ENCODE measurements at places on chromosomes 11 and 22.
A peak's percentile ranks its signal among the peaks of the same experiment; 100 is the strongest.

GRCh38 chr11:101401245-101401644 lies 182.6 kb downstream of the TRPC6 start:
- DNase-seq: no peak

- no peak for DNase-seq
Measured at GRCh38 chr11:117633976-117634755, 162.8 kb downstream of the DSCAML1 start.

DNA sequence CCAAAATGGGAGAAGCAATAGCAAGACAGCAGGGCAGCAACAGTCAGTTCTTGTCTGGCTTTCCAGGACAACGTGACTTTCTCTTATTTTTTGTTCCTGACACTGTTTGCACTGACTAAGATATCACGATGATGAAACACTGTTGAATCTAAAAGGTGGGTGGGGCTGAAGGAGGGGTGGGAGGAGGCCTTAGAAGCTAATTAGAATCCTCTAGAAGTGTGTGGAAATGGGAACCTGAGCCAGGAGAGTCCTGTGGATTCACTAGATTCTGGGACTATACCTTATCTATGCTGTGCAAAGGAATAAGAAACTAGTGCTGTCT lies 300.3 kb downstream of the ST3GAL4 start:
- DNase-seq: no peak

DNA sequence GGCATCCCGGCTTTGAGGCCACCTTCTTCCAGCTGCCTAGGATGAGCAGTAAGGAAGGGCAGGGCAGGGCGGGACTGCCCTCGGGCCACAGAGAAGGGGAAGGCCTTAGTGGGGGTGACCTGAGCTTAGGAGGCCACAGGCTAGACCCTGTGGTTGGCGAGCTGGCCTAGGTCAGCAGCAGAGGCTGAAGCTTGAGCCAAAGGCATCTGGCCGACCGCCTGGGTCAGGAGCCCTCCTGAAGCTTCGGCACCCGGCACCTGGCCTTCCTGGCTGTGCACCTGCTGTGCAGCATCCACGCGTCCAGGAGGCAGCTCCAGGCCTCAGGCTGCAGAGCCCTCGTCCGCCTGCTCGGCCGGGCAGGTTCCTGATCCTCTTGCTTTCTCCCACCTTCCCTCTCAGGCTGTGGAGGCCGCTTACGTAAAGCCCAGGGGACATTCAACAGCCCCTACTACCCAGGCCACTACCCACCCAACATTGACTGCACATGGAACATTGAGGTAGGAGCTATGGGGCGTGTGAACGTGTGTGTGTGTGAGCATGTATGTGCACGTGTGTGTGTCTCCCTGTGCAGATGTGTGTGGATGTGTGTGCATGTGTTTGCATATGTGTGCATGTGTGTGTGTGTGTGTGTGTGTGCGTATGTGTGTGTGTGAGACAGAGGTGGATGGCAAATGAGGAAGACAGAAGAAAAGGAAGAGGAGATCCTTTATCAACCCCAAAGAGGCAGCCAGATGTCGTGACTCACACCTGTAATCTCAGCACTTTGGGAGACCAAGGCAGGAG lies 34.9 kb downstream of the ST14 start:
- DNase-seq: no peak

- DNase-seq: no peak
Measured at GRCh38 chr11:100663583-100663982, 23.5 kb upstream of the ARHGAP42 start.

DNA sequence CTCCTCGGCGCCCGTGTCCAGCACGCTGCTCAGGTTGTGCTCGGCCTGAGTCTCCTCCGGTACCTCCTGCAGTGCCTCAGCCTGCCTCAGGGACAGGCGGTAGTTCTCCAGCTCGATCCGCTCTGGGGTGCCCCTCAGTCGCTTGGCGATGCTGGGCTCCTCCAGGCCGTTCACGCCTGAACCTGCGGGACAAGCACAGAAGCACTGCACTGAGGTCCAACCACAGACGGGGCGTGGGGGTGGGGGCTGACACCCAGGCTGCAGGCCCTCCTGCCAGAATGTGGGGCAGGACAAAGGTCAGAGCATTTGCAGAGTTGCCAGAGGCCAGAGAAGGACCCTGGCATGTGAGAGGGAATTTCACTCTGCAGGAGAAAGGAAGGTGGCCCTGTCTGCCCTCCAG lies 67.6 kb upstream of the BID start:
- DNase-seq: no peak

DNA sequence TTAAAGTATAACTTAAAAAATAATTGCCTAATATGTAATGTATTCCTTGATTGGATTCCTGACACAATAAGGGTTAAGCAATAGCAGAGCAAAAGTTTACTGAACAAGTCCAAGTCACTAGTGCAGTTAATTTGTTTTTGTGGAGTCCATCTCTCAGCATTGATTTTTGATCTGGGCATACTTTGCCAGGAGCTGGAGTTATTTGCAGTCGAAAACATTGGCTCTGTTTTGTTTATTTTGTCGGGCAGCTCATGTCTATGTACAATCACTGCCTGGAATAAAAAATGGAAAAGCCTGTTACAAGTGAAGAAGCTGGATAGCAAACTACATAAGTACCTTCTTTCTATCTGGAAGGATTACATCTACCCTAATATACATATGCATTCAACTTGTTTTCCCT lies 625.2 kb downstream of the CNTN5 start:
- no peak for DNase-seq

DNA sequence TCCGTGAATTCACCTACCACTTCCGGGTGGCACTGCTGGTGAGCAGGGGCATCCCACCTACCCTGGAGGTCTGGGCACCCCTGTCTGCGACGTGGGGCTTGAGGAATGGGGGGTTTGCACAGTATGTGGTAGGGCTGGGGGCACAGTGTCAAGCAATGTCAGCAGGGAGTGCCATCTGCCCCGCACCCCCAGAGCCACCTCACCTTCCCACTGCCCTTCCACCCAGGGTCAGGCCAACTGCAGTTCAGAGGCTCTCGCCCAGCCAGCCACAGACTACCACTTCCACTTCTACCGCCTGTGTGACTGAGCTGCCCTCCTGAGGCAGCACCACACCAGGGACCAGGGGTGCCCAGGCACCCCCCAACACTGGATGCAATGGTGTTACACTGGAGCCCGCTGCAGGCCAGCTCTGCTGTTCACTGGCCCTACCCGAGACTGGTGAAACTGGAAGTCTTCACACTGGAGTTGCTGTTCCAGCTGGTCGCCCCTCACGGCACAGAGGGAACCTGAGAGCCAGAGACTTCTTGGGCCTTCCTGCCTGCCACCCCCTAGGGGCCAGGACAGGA lies 6.5 kb downstream of the TMEM258 start:
- DNase-seq: no peak

DNA sequence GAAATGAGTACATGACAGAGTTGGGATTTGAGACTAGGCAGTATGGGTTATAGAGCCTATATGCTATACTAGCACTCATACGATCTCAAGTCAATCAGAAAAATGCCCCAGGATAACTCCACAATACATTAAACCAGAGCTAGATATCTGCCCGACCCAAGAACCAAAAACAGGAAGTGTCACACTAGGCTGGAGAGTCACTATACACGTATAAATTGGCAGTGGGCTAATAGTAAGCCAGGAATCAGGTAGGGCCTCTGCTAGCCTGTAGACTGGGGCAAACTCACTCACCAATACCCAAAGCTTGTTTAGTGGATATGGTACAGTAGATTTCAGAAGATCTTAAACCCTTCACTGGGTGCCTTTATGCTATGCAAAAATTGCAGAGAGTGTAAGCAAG lies 16.2 kb upstream of the EIF4G2 start:
- no peak for DNase-seq

DNA sequence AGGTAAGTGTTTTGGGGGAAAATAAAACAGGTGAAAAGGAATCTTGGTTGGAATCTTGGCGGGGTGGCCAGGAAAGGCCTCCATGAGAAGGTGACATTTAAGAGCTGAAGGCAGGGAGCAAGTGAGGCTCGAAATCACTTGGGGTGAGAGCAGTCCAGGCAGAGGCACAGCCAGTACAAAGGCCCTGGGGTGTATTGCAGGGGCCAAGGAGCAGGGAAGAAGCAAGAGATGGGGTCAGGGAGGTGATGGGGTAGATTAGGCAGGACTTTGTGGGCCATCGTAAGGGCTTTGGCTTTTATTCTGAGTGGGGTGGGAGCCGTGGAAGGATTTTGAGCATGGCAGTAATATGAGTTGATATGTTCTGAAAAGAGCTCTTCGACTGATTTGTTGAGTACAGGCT lies 551.1 kb downstream of the MN1 start:
- no peak for DNase-seq

DNA sequence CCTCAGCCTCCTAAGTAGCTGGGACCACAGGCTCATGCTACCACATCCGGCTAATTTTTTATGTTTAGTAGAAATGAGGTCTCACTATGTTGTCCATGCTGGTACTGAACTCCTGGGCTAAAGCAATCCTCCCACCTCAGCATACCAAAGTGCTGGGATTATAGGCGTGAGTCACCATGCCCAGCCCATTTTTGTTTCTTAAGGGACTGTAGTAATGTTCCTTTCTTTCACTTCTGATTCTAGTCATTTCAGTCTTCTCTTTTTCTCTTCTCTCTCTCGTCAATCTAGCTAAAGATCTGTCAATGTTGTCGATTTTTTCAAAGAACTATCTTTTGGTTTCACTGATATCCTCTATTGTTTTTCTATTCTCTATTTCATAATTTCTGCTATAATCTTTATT lies 111.0 kb upstream of the APOA1 start:
- peak; percentile 9 for DNase-seq

- no peak for DNase-seq
Measured at GRCh38 chr11:6142936-6143335, 27.2 kb downstream of the OR52B2 start.

GRCh38 chr11:85698195-85698594 lies 12.2 kb upstream of the CCDC89 start:
- no peak for DNase-seq

- DNase-seq: peak; percentile 49
Measured at GRCh38 chr22:45105281-45105702, 58.4 kb upstream of the NUP50 start.

GRCh38 chr11:78379039-78379670 lies 38.5 kb downstream of the GAB2 start:
- DNase-seq: no peak

- no peak for DNase-seq
Measured at GRCh38 chr11:61333550-61334433, 764 bp downstream of the TKFC start.

DNA sequence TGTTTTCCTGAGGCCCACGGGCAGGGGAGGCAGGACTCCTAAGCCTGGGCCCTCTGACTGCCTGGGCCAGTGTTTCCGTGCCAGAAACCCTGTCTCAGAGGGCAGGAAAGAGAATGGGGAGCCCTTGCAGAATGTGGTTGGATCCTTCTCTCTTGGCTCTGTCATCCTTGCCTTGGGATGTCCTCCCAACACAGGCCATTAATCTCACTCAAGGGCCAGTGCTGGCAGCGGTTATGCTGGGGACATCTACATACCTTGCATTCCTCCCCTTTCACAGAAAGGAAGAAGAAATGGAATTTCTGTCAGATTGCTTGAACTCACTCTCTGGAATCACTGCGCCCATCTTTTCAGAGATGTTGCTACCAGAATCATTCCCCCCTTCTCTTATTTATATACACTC lies 296.9 kb downstream of the KIRREL3 start:
- DNase-seq: no peak

DNA sequence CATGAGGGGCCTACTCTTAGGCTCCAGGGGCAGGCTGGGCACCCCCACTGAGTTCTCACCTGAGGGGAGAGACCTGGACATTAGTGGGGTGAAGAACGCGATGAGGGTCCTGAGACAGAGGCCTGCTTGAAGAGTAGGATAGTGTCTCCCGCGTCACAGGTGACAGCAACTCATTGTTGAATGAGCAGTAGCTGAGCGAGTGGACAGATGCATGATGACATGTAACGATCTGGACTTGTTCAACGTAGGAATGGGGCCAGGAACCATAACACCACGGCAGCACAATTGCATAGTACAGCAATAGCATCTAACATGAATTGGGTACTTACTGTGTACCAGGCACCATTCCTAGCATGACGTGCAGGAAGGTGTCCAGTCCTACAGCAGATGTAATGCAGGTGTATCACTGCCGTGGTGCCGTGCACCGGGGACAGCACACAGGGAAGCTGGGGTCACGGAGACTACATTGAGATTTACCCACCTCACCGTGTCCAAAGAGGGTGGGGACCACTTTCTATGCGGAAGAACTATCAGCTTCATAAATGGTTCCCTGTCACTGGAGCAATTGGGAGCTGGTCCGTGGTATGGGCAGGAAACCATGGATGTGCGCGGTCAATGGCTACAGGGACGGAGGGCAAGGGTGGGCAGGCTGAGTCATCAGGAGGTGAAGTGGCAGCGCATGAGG lies 1019.1 kb downstream of the TBC1D22A start:
- DNase-seq: no peak

- DNase-seq: no peak
Measured at GRCh38 chr11:73851046-73851764, 25.4 kb downstream of the COA4 start.

DNA sequence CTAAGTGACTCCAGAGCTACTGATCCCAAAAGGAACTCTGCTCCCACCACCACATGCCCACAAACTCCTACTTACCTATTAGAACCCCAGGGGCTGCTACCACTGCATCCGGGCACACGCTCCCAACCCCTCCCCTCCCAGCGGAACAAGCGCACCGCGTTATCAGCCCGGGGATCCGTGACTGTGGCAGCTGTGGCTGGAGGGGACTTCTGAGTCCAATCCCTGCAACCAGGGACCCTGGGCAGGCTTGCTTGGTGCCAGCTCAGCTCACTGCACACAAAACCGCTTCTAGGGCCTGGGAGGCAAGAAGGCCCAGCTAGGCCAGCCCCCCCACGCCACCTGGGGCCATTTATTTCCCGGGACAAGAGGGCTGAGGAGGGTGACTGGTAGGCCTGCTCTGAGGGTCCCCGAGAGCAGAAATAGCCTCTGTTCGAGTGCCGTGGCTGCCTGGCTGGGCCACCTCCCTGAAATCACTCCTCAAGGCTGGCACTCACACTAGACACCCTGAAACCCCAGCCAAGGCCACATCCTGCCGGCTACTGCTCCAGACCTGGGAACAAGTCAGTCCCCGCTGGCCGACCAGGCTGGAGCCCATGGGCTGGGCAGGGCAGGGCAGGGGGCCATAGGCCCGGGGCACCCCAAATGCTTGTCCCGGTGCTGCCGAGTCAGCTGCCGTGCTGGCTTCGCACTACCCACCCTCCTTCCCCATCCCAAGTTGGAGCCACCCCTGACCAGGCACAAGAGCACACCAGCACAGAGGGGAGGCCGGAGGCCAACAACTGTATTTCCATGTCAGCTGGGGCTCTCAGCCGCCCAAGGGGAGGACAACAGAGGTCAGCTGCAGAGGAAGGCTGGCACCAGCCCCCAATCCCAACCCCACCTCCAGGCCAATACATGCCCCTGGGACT lies 1.9 kb upstream of the IFITM10 start:
- no peak for DNase-seq

DNA sequence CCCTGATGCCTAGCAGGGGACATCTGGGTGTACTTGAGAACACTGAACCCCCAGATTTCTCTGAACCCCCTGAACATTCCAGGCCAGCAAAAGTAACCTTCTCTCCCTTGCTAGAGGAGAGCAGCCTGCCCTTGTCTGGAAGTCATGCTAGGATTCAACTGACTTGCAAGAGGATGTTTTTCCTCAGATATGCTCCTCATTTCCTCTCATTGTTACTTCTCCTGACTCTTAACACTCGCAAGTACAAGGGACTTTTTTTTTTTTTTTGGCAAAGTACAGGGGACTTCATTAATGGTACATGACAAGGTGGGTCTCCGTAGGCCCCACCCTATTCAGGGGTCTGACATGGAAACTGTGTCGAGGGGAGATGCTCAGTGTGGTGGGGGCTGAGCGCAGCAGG lies 6.3 kb upstream of the MCHR1 start:
- DNase-seq: no peak
